ENCODE measurements at places on chromosomes 12 and 14. TPM values are rescaled to one million over a fixed set of nuclear protein-coding genes. Genes with fewer than 3 reads are reported as not detected.
A peak's percentile ranks its signal among the peaks of the same experiment; 100 is the strongest.

HCAR2 gene
- total RNA-seq = not detected

DNA sequence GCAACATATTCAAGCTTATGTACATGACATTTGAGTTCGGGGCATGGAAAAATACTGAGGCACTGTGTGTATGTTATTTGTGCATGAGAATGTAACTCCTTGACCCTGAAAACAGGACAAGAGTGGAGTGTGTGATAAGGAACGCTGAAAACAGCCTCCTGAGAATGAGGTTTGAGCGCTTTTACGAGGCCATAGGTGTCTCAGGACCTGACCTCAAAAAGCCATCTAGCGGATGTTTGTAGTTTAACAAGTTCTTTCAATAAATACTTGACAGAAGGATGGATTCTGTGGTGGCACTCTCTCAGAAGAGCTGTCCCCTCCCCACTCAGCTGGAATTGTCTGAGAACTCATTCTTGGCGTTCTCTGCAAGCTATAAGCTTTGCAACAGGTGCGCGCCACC, 350.5 kb upstream of the TMTC1 start:
- no peak overlapping the region for H3K27ac ChIP-seq
- H3K4me1 ChIP-seq = no peaks in the 10 kb centered on the region
- H3K4me3 ChIP-seq = no peak overlapping the region
- peaks cover 1% of the 10 kb centered on the region for H3K27me3 ChIP-seq
- no peaks in the 10 kb centered on the region for H3K36me3 ChIP-seq

DNA sequence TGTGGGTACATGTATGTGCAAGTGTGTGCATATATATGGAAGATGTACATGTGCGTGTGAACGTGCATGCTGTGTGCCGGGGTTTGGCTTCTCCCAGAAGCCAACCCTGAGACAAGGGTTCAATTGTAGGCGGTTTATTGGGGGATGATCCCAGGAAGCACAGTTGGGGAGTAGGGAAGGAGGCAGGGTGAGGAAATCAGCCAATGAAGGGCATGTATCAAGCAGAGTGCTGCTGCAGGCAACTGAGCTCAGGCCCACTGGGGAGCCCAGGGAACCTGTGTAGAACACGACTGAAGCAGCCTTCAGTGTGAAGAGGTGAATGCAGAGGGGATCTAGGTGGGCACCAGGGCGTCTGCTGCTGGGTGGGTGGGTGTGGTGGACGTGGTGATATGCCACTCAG, 21.6 kb downstream of the SYNDIG1L start:
- no peak overlapping the region for H3K4me3 ChIP-seq
- H3K36me3 ChIP-seq = no peaks in the 10 kb centered on the region
- H3K4me1 ChIP-seq = peaks cover 15% of the 10 kb centered on the region

POTEG gene
- total RNA-seq = not detected

DNA sequence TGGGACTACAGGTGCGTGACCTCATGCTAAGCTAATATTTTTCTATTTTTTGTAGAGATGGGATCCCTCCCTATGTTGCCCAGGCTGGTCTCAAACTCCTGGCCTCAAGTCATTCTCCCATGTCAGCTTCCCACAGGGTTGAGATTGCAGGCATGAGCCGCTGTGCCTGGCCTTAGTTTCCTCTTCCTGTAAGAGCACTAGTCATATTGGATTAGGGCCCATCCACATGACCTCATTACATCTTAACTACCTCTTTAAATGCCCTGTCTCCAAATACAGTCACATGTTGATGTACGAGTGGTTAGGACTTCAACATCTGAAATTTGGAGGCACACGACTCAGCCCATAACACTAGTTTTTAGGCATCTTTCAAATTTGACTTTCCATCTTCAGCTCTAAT, 72.2 kb upstream of the RASSF3 start:
- DNase-seq = no peak
- no peak overlapping the region for H3K27ac ChIP-seq
- H3K27me3 ChIP-seq = no peaks in the 10 kb centered on the region
- no peak overlapping the region for H3K4me3 ChIP-seq
- no peaks in the 10 kb centered on the region for H3K36me3 ChIP-seq

RBMS2 gene
- 3.1 TPM for total RNA-seq

GRCh38 chr12:81222846-81223592, 145.1 kb downstream of the ACSS3 start:
- no peaks in the 10 kb centered on the region for H3K4me1 ChIP-seq
- no peaks in the 10 kb centered on the region for H3K27me3 ChIP-seq
- no peak for DNase-seq
- no peaks in the 10 kb centered on the region for H3K36me3 ChIP-seq

RHOJ gene
- not detected for total RNA-seq

DEPDC4 gene
- 1.6 TPM for total RNA-seq

DNA sequence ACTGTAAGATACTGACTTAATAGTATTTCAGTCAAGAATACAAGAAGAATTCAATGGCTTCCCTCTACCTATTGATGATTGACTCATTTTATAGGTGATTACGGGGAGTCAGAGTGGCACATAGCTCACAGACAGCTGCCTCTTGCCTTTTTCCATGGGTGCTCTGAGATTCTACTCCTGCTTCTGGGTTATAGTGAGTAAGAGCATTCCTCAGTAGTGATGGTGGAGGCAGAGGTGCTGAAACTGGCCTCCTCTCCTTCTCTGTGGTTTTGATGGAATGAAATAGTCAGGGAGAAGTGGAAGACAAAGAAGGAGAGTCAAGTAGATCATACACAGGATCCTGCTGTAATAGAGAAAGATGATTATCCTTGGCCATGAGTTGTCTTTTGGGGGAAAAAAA, 438.2 kb upstream of the FAR2 start:
- no peak for DNase-seq
- H3K27me3 ChIP-seq = no peaks in the 10 kb centered on the region
- no peak overlapping the region for H3K4me3 ChIP-seq
- H3K36me3 ChIP-seq = no peaks in the 10 kb centered on the region
- H3K4me1 ChIP-seq = no peaks in the 10 kb centered on the region
- H3K27ac ChIP-seq = no peak overlapping the region

GRCh38 chr14:77645520-77646230, 29.2 kb upstream of the SPTLC2 start:
- H3K4me3 ChIP-seq = no peak overlapping the region
- no peaks in the 10 kb centered on the region for H3K27me3 ChIP-seq
- no peak for DNase-seq
- no peak overlapping the region for H3K27ac ChIP-seq
- no peaks in the 10 kb centered on the region for H3K36me3 ChIP-seq

DNA sequence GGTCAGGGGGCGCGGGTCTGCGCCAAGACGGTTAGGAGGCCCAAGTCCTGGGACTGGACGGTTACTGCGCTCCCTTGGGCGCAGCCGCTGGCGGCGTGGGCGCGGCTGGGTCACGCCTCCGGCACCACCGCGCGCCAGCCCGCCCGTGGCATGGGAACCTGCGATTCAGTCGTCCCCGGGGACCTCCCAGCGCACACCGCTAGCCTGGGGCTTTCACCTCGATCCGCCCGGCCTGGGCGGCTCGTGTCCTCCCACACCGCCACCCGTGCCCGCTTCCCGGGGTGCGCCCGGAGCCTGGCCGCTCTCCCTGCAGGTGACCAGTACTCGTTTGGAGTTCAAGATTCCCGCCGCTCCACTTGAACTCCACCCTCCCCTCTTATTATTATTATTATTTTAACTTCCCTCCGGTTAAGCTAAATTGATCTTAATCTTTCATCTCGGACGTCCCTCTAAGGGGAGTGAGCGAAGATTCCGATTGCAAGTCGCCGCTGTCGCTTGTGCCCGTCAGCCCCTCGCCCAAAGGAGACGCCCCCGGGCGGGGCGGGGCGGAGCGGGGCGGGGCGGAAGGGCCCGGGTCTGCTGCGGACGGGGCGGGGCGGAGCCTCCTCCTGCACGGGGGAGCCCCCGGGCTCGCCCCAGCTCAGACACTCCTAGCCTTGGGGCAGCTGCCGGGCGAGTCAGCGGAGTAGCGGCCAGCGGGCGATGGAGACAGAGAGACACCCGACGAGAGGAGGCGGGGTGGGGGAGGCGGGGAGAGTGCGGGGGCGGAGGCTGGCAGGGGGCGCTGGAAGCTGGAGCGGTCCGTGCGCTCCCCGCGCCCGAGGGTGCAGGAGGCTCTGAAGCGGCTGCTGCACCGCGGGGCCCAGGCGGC, at the start of gene KCNMB4:
KCNMB4 (plus strand) TSS at position 643 of the 871 bp plus-strand sequence. CDS start 445 bp downstream, outside the sequence.
- H3K4me1 ChIP-seq = peaks cover 15% of the 10 kb centered on the region
- H3K27ac ChIP-seq = peak within 1 kb of the TSS; percentile 59
- H3K27me3 ChIP-seq = peaks cover 9% of the 10 kb centered on the region

- no peak overlapping the region for H3K4me3 ChIP-seq
- H3K27ac ChIP-seq = no peak overlapping the region
- peaks cover 11% of the 10 kb centered on the region for H3K27me3 ChIP-seq
- no peak for DNase-seq
Measured at GRCh38 chr12:65074932-65075331, 46.2 kb downstream of the WIF1 start.

- H3K36me3 ChIP-seq = no peaks in the 10 kb centered on the region
- peaks cover 53% of the 10 kb centered on the region for H3K27me3 ChIP-seq
- DNase-seq = peak; percentile 73
- peak overlapping the region; percentile 47 for H3K4me3 ChIP-seq
- no peak overlapping the region for H3K27ac ChIP-seq
- peaks cover 13% of the 10 kb centered on the region for H3K4me1 ChIP-seq
Measured at GRCh38 chr12:49296034-49296835, 1.3 kb downstream of the PRPH start.

DNA sequence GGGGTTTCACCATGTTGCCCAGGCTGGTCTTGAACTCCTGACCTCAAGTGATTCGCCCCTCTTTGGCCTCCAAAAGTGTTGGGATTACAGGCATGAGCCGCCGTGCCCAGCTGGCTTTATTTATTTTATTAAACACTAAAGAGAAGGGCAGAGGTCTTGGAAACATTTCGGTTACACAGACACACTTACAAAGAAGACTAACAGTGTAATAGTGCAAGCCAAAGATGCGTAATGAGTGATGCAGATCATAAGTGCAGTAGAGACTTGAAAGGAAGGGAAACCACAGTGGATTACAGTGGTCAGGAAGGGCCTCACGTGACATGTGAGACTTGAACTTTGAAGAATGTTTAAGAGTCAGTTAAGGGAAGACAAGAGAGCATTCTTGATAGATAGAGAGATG, 33.9 kb upstream of the CDK17 start:
- H3K4me1 ChIP-seq = peaks cover 29% of the 10 kb centered on the region
- peak overlapping the region; percentile 80 for H3K27ac ChIP-seq
- H3K27me3 ChIP-seq = no peaks in the 10 kb centered on the region

CMKLR1 gene
- total RNA-seq = not detected

- no peak for DNase-seq
- peaks cover 8% of the 10 kb centered on the region for H3K27me3 ChIP-seq
- no peak overlapping the region for H3K27ac ChIP-seq
- H3K4me3 ChIP-seq = no peak overlapping the region
- H3K4me1 ChIP-seq = no peaks in the 10 kb centered on the region
Measured at GRCh38 chr12:68911197-68911718, 21.7 kb downstream of the CPM start.

LBHD2 gene
- total RNA-seq = not detected

- H3K4me3 ChIP-seq = no peak overlapping the region
- DNase-seq = peak; percentile 43
- no peaks in the 10 kb centered on the region for H3K4me1 ChIP-seq
- peaks cover 2% of the 10 kb centered on the region for H3K27me3 ChIP-seq
- no peaks in the 10 kb centered on the region for H3K36me3 ChIP-seq
Measured at GRCh38 chr12:119115296-119115905, 63.3 kb upstream of the HSPB8 start.

DNA sequence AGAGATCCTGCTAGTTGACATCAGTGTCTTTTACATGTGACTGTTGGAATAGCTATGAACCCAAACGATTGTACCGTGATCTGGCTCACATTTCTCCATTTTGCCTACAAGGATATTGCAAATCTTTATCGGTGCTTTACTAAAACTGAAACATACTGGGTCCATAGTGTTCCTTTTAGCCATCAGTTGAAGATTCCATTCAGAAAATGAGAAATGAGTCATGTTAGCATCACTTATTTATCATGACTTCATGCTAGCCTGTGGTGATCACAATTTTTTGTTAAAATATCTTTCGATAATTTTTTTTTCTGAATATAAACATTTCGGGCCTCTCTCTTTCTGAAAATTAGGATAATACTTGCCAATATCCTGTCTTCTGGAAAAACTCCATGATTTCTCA, 210.3 kb downstream of the EGLN3 start:
- no peak overlapping the region for H3K4me3 ChIP-seq
- H3K4me1 ChIP-seq = no peaks in the 10 kb centered on the region
- H3K27ac ChIP-seq = no peak overlapping the region
- no peaks in the 10 kb centered on the region for H3K27me3 ChIP-seq
- H3K36me3 ChIP-seq = no peaks in the 10 kb centered on the region

CLEC7A gene
- not detected for total RNA-seq

DNA sequence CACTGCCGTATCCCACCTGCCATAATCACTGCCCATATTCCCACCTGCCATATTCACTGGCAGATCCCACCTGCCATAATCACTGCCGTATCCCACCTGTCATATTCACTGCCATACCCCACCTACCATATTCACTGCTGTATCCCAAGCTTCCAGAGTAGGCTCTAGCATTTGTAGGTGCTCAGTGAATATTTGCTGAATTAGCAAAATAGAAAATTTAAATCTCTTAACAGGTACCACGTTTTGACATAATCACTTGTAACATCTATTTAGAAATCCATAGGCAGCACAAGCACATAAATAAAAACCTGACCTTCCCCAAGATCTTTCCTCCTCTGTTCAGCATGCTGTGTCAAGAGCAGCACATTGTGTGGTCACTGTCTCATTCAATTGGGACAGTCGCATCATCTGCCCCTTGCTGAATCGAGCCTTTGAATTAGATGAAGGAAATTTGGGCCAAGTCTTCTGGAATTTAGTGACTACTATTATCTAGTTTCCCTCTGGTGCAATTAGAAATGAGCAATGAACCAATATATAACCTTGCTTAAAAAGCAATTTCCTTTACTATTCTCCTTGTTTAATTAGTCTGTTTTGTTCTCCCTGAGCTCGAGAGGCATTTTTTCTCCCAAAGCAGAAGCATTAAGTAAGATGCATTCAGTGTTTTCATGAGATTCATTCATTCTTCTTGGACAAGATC, 144.9 kb upstream of the FGD4 start:
- DNase-seq = no peak
- H3K4me1 ChIP-seq = peaks cover 9% of the 10 kb centered on the region
- no peaks in the 10 kb centered on the region for H3K27me3 ChIP-seq
- peaks cover 10% of the 10 kb centered on the region for H3K36me3 ChIP-seq
- no peak overlapping the region for H3K27ac ChIP-seq
- no peak overlapping the region for H3K4me3 ChIP-seq

GRCh38 chr12:18472806-18473205, 211.5 kb downstream of the PIK3C2G start:
- H3K4me1 ChIP-seq = no peaks in the 10 kb centered on the region
- H3K36me3 ChIP-seq = no peaks in the 10 kb centered on the region
- no peak overlapping the region for H3K4me3 ChIP-seq
- no peak for DNase-seq

DNA sequence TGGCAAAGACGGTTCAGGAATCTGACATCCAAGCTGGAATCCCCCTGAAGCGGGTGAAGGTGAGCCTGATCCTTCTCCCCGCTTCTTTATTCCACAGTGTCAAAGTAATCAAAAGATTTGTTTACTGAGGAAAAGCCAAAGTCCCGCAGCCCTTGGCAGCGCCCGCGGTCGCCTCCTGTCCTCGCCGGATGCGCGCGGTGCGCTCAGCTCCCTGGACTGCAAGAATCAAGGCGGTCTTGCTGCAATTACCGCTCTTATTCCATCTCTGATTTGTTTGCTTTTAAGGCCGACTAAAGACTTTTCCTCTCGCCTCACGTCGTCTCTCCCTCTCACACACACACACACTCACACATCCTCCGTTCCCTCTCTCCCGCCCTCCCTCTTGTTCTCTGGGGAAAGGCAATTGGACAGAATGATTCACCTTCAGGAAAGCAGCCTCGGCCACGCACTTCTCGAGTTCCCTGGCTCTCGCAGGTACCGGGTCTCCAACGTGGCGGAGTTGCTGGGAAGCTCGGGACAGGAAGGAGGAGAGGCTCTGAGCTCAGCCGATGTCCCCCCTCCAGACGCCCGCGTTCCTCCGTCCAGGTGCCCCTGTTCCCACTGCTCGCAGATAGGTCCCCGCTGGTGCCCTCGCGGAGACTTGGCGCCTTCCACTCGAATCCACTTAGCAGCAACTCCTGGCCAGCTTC, 68.6 kb upstream of the USP15 start:
- no peaks in the 10 kb centered on the region for H3K36me3 ChIP-seq
- DNase-seq = peak; percentile 39
- peaks cover 20% of the 10 kb centered on the region for H3K4me1 ChIP-seq

Data from activated CD8-positive, alpha-beta T cell treated with anti-CD3 and anti-CD28 coated beads for 36 hours (primary cell).